ENCODE measurements at places on chromosomes 11 and 22. TPM values are rescaled to one million over a fixed set of nuclear protein-coding genes. Genes with fewer than 3 reads are reported as not detected.

- DNase-seq: no peak
Observed at GRCh38 chr11:71555508-71555907, 7.3 kb downstream of the KRTAP5-9 start.

GRCh38 chr11:125960771-125961170, 14.9 kb downstream of the VSIG10L2 start:
- no peak for DNase-seq

DNA sequence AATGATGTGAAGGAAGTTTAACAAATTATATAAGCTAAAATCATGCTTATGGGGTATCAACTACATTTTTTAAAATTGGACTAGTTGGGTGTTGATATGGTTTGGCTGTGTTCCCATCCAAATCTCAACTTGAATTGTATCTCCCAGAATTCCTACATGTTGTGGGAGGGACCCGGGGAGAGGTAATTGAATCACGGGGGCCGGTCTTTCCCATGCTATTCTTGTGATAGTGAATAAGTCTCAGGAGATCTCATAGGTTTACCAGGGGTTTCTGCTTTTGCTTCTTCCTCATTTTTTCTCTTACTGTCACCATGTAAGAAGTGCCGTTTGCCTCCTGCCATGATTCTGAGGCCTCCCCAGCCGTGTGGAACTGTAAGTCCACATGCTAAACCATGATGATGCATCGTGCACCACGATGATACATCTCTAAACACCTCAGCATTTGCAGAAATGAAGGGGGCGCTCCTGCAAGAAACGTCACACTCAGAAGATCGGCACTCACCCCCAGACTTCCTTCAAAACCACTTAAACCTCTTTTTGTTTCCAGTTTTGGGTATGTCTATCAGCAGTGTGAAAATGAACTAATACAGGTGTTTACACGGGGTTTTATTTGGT, 340.0 kb downstream of the SHANK2 start:
- no peak for DNase-seq

GRCh38 chr11:76156971-76157427, 49.3 kb downstream of the WNT11 start:
- no peak for DNase-seq

GRCh38 chr22:24873226-24873625, 67.2 kb downstream of the SGSM1 start:
- DNase-seq: no peak

DNA sequence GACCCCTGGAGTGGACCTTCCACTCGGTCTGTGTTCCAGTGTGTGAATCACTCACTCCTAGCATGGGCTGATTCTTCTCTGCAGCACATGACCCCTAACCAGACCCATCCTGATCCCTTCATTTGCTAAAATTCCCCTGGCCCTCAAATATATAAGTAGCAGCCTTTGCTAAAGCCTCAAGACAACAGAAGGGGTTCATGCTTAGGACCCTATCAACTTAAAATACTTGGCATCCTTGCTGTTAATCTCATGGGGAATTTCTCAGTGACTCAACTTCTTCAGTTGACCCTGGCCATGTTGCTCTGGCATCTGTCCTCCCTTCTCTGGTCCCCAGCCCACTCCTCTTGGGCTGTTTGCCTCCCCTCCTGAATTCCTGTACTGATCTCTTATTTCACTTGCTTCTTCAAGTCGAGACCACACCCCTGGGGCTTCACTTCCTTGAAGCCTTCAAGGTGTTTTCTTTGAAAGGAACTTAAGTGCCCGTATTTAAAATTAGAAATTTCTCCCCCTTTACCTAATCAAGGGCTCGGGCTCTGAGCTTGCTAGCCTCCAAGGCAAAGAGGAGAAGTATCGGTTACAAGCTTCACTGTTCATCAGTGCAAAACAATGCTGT, 23.6 kb downstream of the NNMT start:
- DNase-seq: no peak

DNA sequence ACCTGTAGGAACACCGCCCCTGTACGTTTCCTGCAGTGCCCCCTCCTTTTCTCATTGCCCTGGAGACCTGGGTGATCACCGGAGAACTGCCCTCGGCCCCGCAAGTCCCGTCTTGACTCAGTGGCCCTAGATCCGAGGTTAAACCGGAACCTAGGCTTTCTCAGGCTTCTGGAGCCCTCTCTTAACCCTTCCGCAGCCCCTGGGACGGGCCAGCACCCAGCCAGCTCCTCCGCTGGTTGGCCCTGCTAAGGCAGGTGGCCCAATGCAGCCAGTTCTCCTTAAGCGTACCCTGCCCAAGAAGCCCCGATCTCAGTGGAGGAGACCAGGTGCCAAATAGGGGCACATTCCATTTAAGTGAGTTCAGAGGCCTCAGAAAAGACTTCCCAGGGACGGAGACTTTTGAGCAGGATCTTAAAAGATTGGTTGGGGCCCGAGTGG, 776 bp downstream of the NLRX1 start:
- DNase-seq: peak; percentile 40

DNA sequence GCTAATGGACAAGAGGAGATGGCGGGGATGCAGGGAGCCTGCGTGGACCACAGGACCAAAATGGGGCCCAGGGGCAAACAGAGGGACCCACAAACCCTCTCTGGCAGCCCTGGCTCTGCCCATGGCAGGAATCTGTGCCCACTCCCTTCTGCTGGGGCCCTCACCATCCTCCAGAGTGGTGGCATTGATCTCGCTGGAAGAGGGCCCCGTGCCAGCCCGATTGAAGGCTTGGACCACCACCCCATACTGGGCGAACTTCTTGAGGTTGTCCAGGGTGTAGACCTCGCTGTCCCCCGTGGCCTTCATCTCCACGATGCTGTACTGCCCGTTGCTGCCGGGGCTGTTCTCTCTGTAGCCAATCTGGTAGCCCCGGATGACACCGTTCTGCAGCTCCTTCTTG, 137.1 kb downstream of the CEP164 start:
- DNase-seq: no peak

DNA sequence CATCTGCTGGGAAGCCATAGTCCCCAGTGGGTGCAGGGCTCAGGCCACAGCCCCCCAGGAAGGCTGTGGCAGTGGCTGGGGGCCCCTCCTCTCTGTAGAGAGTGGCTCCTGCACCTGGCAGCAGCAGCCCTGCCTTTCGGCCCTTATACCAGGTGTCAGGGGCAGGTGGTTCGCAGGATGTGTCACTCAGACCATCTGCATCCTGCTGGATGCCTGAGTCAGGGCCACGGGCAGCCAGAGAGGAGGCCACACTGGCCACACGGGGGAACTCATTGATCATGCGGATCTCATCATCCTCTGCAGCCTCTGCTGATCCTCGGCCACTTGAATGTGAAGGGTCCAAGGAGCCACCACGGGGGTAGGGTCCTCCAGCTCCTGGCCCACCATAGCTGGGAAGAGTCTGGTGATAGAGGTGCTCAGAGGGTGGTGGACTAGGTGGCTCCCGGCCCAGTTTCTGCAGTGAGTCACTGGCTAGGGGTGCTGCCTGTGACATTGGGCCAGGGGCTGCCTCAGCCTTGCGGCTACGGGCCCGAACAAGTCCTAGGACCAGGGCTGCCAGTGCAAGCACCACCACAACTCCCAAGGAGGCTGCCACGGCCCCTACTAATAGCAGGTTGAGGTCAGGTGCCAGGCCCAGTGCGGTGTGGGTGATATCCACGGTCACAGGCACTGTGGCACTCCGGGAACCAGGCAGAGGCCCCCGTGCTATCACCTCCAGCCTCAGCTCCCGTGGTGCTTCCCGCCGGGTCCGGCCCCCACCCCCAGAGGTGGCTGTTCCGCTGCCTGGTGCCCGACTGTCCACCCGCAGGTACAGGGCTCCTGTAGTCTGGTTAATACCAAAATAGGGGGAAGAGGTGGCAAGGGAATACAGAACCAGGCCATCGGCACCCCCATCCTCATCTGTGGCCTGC, 3.3 kb upstream of the TPP1 start:
- no peak for DNase-seq

GRCh38 chr11:79182794-79183193, 258.0 kb downstream of the TENM4 start:
- DNase-seq: no peak

DNA sequence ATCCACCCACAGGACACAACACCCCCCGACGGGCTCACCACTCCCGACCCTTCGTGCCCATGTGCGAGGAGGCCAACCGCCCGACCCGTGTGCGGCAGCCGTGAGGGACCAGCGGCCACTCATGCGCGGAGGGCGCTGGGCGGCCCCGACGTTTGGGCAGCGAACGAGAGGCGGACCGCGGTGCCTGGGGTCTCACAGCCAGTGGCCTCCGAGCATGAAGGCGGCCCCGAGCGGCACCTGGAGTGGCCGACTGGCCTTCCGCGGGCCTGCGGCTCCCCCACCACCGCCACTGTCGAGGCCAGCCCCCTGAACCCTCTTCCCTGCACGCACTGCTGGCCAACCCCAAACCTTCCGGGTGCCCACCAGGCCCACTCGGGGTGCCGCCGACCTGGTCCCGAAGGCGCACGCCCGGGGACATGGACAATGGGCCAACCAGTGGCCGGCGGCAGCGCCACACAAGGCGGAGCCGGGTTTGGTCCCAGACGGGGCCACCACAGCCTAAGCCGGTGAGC, 4274.9 kb upstream of the OR11H1 start:
- DNase-seq: no peak

- no peak for DNase-seq
Observed at GRCh38 chr11:45102361-45102809, 44.1 kb upstream of the PRDM11 start.

DNA sequence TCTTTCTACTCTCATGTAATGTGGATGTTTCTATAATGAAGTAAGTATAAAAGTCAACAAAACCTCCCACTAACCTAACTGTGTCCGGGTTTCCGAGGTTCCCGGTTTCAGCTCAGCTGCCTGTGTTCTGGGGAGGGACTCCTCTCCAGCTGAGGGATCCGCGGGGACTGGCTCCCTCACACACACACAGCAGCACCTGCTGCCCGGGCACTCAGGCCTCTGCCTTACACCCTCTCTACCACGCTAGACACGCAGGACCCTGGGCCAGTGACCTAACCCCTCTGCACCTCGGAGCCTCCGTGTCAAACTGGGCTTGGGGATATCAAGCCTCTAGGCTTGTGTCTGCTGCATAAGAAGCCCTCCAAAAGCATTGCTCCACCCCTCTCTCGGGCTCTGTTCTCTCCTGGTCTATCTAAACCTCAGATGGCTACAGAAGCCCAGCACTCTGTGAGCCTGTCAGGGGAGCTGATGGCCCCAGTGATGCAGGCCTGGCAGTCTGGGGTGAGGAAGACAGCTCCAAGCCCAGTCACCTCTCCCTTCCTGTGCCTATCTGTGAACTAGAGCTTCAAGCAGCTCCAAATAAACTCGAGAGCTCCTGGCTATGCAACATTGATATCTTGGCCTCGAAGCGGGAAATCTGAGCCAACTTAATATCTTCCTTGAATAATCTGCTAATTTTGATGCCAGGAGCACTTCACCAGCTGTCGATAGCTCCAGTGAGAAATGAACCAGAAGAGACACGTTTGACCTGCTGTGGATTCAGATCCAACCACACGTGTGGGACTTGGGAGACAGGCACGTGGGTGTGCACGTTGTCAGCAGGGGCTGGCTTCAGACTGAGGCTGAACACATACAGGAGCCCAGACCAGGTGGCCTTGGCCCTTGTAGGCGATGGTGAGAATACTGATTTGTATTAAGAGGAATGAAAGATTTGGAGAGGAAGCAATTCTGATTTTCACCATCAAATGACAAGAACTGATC, 232.7 kb upstream of the B3GAT1 start:
- DNase-seq: no peak

DNA sequence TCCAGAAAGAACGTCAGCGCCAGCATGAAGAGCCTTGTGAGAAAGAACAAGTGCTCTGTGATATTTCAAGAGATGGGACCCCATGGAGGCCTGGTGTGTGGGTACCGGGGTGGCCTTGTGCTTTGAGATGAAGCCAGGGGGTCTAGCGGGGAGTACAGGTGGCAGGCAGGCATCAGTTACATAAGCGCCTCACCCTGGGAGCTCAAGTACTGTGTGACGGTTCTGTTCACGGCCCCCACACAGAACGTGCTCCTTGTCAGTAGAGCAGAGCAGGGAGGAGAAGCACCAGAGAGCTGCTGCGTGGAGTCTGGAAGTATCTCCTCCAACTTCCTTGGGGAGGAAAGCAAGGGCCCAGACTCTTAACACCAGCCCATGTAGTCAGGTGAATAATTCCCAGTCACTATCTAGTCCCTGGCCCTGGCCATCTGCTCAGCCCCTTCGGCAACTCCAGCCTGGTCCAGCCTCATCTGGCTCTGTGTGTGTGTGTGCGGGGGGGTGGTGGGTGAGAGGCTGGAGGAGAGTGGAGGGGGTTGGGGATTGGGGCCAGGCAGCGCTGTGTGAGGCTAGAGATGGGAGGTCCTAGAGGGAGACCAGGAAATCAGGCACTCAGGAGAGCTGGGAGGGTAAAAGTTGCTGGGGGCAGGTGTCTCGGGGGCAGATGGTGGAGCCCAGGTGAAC, 32.4 kb downstream of the MCM5 start:
- no peak for DNase-seq

- DNase-seq: no peak
Observed at GRCh38 chr11:65814986-65815565, 18.7 kb upstream of the SNX32 start.

DNA sequence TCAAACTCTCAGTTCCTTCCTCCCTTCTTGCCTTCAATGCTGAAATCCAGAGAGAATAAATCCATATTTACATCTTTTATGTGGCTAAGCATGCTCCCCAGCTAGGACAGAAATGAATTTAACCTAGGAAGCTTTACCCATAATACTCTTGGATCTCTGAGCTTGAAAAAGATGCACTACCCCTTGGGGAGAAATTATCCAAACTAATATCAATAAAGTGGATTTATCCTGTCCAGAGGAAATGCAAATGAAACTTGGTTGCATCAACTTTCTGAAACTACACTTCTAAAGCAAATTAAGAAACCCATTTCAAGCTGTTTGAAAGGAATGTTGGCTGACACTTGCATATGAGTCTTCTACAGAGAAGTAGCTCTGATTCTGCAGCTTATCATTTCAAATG, 347.9 kb downstream of the TTC28 start:
- no peak for DNase-seq

DNA sequence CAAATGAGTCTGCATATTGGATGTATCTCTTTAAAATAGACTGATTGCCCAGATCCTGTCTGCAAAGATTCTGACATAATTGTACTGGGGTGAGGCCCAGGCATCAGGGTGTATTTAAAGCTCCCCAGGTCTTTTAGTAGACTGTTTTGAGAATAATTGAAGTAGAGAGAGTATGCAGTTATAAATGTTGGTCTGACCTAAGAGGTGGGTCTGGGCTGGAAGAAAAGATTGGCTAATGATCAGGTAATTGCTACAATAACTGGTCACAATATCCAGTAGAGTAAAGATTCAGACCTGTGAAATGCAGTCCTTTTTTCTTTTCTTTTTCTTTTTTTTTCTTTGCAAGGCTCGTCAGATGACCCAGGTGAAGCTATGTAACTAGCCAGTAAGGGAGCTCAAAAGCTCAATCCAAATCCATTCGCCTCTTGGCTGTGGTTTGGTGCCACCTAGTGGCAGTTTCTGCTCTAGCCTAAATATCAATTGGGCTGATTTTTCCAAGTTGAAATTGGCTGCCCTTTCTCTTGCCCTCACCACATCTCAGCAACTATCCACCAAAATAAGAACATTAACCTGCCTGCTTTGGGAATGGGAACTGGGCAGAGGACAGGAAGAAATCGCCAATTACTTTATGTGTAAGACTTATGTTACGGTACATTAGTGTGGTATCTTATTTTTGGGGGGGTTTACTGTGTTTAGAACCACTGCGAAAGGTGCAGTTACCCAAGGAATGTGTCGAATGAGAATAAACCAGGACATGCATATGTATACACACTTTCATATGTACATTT, 45.9 kb downstream of the ZNF143 start:
- peak; percentile 81 for DNase-seq

Gene SPA17
- total RNA-seq: 5.4 TPM

Gene PKP3
- total RNA-seq: 154 TPM

Gene OR51B5
- total RNA-seq: not detected

Gene CPT1A
- total RNA-seq: 45.9 TPM

Gene OR4A15
- not detected for total RNA-seq

Gene PHETA2
- 1.3 TPM for total RNA-seq

Gene OAF
- total RNA-seq: 11.3 TPM

Gene KRTAP5-10
- total RNA-seq: not detected

Gene RFPL2
- total RNA-seq: 0.52 TPM

Data from Calu3 (cell line).